GM23338 (cell line): ENCODE measurements at places on chromosomes 16 and 17.
A peak's percentile ranks its signal among the peaks of the same experiment; 100 is the strongest.

GRCh38 chr17:64216000-64216337 is 47.1 kb downstream of the TEX2 start:
- DNase-seq: no peak

DNA sequence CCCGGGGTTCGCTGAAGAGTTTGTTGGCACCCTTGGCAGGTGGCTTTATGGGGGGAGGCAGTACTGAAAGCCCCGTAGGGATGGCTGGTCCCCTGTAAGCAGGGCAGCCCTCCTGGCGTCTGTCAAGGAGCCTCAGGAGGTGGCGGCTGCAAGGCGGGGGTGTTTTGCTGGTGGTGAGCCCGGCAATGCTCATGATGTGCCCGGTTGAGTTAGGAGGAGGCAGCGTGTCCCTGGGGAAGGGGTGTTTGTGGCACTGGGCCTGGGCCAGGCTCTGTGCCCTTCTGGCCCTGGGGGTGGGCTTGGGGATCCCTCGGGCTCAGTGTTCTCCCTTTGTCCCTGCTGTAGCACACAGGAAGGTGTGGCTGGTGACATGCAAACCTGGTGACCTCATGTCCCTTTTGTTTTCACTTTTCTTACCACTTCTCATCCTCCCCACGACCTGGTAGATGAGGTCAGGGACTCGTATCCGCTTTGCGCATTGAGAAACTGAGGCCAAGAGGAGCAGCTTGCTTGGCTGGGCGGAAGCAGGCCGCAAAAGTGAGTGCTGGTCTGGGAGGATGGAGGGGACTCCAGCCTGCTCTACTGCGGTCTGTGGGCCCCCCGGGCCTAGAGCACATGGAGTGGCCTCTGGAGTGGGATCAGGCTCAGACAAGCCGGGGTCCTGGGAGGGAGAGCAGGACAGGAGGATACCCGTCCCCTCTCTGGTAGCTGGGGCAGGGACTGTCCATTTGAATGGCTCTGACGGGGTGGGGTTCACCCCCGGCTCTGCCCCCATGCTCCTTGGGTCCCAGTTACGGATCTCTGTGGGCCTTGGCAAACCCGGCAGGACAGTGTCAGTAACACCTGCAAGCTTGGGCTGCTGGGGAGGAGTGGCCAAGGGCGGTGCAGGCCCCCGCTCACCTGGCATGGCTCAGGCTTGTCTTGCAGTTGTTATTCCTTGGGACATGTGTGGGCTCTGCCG is 2.2 kb downstream of the SNN start:
- no peak for DNase-seq

GRCh38 chr17:32278815-32279214 is 13.2 kb downstream of the RHBDL3 start:
- DNase-seq: no peak

DNA sequence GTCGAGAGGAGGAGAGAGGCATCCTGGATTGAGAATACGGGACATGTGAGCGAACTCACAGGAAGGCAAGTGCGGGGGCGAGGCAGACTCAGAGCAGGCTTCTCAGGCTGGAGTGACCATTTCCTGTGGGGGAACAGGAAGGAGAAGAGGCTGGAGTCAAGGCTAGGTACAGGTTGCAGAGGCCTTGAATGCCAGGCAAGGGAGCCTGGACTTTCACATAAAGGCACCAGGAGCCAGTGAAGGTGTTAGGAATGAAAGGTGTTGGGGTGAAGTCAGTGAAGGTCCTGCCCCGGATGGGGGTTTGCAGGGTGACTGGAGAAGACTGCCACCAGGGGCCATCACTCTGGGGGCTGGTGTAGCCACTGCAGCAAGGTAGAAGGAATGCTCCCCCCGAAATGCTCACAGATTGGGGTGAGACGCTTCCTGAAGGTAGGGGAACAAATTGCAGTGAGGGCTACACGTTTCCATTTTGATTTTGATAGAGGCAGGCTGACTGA is 5.3 kb upstream of the GPRC5C start:
- peak; percentile 36 for DNase-seq

DNA sequence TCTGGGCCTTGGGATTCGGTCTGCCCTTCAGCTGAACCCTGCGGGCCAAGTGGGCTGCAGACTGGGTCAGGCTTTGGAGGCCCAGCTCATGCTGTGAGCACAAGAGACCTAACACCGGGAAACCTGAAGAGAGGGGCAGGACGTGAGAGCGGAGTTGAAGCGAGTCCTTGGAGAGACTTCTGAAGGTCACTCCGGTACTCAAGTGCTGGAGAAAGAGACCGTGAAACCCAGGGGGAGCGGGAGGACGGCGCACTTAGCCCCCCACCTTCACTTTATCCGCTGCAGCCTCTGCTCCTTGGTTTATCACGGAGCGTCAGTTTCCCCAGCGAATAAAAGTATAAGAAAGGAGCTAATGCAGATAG is 361 bp downstream of the UQCRC2 start:
- no peak for DNase-seq

DNA sequence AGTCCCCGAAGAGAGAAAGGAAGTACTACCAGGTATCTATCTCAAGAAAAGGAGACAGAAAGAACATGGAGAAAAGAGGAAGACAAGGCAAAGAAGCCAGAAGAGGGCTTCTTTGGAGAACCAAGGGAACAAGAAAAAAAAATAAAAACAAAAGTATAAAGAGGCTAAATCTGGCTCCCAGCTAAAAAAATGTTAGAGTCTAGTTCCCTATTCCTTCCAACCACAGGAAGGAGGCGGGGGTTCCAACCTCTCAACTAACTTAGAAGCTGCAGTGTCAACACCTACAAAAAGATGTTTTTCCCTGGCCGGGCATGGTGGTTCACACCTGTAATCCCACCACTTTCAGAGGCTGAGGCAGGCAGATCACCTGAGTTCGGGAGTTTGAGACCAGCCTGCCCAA is 13.4 kb downstream of the UTP6 start:
- no peak for DNase-seq

- no peak for DNase-seq
Measured at GRCh38 chr16:52492789-52493357, 54.1 kb downstream of the TOX3 start.

DNA sequence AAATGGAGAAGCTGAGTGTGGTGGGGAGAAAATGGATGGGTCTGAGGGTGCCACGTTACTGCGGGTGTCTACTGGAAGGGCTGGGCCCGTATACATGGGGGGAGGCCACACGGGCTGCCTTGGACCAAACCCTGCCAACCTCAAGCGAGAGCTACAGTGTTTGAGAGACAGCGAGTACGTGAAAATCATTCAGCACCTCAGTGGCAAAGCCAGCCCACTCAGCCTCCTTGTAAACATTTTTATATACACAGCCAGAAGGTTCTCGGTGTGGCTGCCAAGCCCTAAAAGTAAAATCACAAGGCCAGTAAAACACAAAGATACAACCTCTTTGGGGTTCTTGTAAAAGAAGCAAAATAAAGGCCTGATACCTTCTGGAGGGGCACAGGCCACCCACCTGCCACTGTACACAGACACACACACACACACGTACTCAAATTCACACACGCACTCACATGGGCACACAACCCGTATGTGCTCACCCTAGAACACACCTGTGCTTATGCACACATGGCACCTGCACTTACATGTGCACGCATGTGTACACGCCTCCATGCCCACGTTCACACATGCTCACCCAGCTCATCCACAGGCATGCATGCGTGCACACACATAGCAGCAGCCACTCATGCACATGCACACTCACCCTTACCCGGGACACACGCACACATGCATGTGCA is 102.8 kb downstream of the GSG1L start:
- DNase-seq: no peak
